SK-N-SH (cell line): ENCODE measurements at places on chromosomes 12 and 14.

GRCh38 chr14:74267588-74267987, 28.3 kb downstream of the VSX2 start:
- no peaks in the 10 kb centered on the region for H3K36me3 ChIP-seq
- no peak overlapping the region for H3K4me3 ChIP-seq
- no peaks in the 10 kb centered on the region for H3K27me3 ChIP-seq
- no peak for DNase-seq

DNA sequence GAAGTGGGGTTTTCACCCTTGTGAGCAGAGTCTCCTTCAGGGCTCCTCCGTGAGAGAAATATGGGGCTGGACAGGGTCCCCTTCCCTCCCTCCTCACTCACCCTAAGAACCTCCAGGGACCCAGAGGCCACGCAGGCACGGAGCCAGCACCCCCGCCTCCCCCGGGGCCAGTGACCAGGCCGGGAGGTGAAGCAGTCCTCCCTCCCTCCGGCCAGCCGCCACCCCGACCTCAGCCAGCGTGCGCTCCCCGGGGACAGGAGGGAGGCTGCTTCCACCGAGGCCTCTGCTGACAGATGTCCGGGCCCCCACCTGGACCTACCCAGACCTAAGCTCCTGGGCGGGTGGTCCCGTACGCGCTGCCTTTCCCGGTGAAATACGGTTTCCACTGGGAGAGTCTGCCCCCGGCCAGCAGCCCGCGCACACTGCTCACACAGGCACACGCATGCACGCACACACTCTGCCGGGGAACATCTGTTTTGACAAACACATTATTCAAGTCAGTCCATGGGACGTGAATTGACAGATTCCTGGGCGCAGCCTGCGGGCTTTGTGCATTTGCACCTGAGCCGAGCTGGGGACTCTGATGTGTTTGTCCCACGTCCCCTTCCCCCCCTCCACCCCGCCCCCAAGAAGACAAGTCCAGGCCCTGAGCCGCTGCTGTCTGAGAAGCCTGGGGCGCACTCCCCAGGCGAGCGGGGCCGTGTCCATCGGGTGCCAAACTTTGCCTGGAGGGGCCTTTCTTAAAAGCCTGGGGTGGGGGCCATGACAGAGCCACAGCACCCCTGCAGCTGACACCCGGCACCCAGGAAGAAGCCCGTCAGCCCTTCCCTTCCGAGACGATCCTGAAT, 725 bp downstream of the RIMBP2 start:
- H3K27me3 ChIP-seq, result no peaks in the 10 kb centered on the region
- H3K27ac ChIP-seq, result peak overlapping the region; percentile 84
- no peaks in the 10 kb centered on the region for H3K36me3 ChIP-seq
- DNase-seq, result peak; percentile 70

DNA sequence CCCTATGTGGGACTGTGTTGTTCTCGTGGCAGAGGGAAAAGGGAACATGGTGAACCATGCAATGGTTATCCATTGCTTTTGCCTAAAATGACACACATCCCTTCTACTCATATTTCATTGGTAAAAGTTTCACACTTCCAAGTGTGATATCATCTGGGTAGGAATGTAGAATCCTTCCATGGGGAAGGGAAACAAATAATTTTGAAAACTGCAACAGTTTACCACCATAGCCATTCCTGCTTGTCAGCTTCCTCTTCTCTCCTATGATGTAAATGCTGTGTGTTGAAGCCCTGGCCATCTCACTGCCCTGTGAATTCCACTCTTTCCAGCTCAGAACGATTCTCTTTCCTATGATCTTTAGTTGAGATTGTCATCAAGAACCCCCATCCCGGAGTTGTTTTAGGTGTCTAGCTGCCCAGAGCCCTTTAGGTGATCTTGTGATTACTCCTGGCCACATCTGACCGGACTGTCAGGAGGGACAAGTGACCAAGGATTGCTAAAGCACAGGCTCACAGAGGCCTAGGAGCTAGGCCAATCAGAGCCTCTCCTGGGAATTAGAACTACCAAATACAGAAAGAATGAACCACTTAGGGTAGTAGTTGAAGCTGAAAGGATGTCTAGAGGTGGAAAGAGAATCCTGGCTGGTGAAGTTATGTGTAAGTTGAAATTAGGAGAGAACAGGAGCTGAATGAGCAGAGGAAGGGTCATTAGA, 84.6 kb downstream of the VCPKMT start:
- no peaks in the 10 kb centered on the region for H3K27me3 ChIP-seq
- no peak overlapping the region for H3K4me3 ChIP-seq
- DNase-seq, result no peak
- no peaks in the 10 kb centered on the region for H3K36me3 ChIP-seq

- no peaks in the 10 kb centered on the region; the same call in 1 of the 2 replicates for H3K27me3 ChIP-seq
- H3K4me3 ChIP-seq, result no peak overlapping the region
- DNase-seq, result peak; percentile 70
- peak overlapping the region; percentile 70 for H3K27ac ChIP-seq
- peaks cover 25% of the 10 kb centered on the region; the same call in 1 of the 2 replicates for H3K4me1 ChIP-seq
Observed at GRCh38 chr14:77203611-77204458, 22.2 kb downstream of the TMEM63C start.

- no peaks in the 10 kb centered on the region for H3K36me3 ChIP-seq
- no peak overlapping the region for H3K27ac ChIP-seq
- H3K4me3 ChIP-seq, result no peak overlapping the region
- no peaks in the 10 kb centered on the region for H3K4me1 ChIP-seq
- DNase-seq, result no peak
- no peaks in the 10 kb centered on the region for H3K27me3 ChIP-seq
Observed at GRCh38 chr12:105985383-105985782, 153.4 kb downstream of the NUAK1 start.

- no peaks in the 10 kb centered on the region for H3K27me3 ChIP-seq
- DNase-seq, result no peak
- H3K27ac ChIP-seq, result no peak overlapping the region
- no peak overlapping the region for H3K4me3 ChIP-seq
- H3K36me3 ChIP-seq, result no peaks in the 10 kb centered on the region
- no peaks in the 10 kb centered on the region for H3K4me1 ChIP-seq
Observed at GRCh38 chr14:82915381-82915780, 1381.7 kb upstream of the SEL1L start.
